ENCODE measurements at places on chromosomes 3 and 15.

GRCh38 chr3:52394751-52395502 is 50.0 kb downstream of the SEMA3G start:
- DNase-seq, result no peak

DNA sequence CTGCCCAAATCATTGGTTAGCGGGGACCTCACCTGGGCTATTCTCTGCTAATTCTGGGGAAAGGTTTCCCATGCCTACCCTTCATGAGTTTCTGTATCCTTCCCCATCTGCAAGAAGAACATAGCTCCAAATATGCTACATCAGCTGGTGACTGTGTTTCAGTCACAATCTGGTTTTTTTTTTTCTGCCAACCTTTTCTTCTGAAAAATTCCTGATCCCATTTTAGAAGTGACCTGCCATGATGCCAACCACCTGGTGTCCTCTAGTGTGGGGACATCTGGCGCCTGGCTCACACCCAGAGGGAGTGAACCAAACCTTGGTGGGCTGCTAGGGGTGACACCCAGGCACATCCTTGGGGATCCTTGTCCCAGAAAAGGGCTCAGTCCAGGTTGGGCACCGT is 76.1 kb downstream of the CHRD start:
- no peak for DNase-seq

GRCh38 chr15:88653200-88654064 is 14.6 kb downstream of the ISG20 start:
- DNase-seq, result no peak

DNA sequence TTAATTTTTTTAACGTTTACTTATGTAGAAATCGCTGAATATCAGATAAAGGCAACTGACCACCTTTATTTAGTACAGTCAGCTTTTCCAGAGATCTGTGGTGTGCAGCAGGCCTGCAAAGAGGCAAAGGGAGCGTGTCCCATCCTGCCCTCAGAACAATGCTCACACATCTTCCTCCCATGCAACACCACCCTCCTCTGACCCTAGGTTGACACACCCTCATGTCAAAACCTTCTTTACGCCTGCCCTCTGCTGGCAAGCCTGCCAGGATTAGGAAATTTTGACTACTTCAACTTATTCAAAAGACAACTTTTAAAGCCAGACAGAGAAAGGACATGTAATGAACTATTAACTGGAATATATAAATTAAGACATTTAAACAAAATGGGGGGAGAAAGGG is 513.7 kb downstream of the FOXP1 start:
- DNase-seq, result peak; percentile 90

DNA sequence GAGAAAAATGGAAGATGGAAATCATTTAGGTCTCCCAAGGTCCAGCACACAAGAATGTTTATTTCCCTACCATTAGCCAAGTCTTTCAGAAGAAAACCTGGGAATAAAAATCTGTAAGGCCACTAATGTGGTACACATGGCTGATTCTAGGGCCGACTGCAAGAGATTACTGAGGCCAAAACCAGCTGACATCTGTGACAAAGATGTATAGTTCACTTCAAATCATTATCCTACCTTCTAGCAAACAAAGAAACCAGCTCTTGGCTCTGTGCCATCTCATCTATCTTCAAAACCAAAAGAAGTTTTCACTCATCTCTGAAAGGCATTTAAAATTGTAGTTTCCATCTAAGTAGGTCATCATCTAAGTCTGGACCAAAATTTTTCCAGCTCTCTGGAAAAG is 43.9 kb downstream of the ERC2 start:
- no peak for DNase-seq

DNA sequence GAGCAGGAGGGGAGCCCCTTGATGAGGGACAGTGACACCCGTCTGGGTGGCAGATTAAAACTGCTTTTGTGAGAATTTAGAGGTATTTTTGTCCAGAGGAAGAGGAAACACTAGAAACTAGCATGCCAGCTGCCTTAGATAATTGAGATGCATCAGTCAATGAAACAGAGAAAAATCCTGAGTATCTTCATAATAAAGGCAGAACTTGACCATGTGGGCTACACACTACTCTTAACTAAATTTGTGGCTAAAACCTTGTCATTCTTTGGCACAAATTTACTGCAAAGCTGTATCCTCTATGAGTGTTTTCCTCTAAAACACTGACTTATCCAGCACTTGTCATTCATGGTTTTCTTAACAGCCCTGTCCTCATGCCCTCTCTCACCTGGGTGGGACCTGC is 259.7 kb upstream of the TPM1 start:
- DNase-seq, result no peak

- no peak for DNase-seq
Measured at GRCh38 chr3:114698146-114699105, 404.6 kb downstream of the TIGIT start.

DNA sequence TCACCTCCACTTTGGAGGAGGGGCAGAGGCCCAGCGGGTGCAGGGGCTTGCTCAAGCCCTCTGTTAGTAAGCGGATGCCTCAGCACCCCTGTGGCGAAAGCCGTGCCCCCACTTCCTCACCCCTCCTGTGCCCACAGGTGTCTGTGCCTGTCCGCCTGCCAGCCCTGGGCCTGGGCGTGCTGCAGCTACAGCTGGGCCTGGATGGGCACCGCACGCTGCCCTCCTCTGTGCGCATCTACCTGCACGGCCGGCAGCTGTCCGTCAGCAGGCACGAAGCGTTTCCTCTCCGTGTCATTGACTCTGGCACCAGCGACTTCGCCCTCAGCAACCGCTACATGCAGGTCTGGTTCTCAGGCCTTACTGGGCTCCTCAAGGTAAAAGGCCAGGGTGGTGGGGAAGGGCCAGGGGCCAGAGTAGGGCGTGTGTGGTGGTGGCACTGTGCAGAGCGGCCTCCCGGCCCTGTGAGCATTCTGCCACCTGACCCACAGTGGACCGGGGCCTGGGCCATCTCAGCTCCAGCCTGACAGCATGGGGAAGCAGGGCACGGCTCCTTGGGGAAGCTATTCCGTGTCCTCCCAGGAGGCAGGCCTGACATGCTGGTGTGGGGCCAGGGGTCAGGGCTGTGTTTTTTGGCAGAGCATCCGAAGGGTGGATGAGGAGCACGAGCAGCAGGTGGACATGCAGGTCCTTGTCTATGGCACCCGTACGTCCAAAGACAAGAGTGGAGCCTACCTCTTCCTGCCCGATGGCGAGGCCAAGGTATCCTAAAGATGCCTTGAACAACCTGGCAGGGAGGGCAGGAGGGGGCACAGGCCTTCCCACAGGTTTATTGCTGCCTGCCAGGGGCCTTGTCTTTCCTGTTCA is 9.0 kb downstream of the MAN2A2 start:
- DNase-seq, result no peak

GRCh38 chr3:63124090-63124489 is 154.0 kb upstream of the SYNPR start:
- DNase-seq, result no peak

GRCh38 chr15:100824211-100824610 is 55.4 kb upstream of the ALDH1A3 start:
- DNase-seq, result no peak

DNA sequence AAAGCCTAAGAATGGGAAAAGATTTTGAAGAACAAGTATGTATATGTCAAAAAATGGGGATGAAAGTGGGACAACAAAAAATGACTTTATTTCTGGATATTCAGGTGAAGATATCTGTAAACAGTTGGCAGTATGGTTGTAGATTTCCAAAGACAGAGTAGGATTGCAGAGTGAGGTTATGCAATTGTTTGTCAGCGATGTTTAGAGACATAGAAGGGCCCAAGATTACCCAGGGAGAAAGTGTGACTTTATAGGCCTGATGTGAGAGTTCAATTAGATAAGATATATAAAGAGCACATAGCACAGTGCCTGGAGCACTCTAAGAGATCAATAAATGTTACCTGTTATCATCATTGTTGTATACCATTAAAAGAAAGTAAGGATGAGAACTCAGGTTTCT is 319.8 kb downstream of the DOCK3 start:
- DNase-seq, result no peak

DNA sequence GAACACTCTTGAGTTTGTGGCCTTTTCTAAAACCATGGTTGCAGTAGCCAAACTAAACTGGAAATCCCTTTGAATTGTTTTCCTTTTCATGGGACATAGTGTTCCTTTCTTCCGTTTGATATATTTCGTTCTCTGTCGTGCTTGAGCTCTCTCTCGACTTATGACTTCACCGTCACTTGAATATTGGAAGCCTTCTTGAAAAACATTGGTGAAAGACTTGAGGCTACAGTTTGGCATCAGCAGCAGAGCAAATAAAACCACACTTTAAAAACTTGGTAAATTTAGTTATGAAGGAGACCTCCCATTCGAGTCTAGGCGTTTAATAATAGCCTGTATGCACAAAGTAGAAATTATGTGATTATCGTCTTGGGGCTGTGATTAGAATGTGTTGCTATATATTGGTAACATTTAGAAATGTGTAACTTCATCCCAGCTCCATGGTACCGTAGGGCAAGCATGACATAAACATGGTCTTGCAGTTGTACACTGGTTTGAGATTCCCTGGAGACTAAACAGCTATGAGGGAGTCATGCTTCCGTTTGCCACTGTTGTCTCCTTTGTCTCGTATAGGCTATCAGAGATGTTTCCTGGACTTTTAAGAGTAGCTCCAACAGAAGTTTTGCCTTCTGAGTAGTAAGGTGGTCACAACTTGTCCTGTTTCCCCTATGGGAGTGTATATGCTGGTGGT is 122.3 kb downstream of the PTPRG start:
- DNase-seq, result no peak

DNA sequence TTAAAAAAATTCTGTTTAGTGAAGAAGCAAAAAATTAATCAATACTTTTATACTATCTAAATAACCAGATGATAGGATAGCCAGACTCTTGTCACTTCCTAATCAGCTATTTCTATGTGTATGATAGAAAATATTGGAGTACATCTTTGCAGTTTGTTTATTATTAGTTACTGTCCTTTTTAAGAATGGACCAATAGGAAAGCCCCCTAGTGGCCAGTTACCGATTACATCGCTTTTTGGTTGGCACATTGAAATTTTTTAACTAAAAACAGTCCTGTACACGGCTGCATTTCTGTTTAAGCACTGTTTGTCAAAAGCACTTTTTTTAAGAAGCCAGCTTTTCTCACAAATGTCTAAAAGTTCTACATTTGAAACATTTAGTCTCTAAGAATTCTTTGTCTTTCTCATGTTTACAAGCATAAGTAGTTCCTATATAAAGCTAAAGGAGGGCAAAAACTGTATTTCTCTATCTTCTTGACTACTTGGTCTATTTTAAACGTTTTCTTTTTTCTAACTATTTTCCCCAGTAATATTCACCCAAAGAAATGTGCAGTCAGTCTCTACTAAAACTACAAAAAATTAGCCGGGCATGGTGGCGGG is 253.2 kb upstream of the LRTM1 start:
- peak; percentile 70 for DNase-seq

DNA sequence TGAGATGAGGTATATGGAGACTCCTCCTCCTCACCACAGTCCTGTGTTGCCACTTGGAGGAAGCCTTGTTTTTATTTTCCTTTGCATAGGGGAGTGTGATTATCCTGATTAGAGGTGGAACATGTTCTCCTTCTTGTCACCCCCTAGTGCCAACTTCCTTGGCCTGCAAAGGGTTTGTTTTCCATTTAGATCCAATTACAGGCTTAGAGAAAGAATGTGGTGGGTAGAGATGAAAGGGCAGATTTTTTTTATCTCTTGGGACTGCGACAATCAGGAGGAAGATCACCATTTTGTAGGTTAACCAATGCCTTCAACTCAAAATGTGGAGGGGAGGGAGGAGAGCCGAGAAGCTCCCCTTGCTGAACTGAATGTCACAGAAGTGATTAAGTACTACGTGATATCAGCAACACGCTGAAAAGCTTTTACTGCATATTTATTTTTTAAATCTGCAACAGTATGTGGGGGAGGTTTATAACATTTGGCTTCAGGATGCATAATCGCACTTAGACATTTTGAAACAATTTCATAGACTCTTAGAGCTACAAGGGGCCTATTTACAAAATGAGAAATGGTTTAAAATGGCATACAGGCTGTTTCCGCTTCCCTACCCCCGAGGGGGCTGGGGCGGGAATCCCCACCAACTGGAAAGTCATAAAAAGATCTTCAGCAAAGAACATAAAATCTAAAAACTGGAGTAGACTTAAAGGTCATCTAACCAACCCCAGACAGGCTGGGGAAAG is 2.4 kb downstream of the LMCD1 start:
- DNase-seq, result peak; percentile 1

GRCh38 chr3:191340966-191341365 is 10.6 kb upstream of the UTS2B start:
- no peak for DNase-seq

DNA sequence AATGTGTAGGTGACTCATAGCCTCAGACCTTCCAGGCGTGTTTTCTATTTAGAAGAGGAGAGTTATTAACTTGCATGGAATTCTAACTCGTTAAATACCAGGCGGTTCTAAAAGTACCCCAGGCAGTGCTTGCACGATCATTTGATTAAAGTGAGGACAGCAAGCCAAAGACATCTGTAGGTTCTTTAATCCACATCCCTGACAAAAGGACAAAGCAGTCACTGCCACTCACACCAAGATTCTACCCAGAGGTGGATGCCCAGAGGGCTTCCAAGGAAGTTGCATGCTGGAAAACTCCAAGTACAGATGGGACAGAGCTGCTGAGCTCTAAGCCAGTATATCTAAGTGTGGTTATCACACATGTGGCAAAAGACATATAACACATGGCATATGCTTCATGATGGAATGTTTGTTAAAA is 372.1 kb downstream of the ROBO2 start:
- no peak for DNase-seq

DNA sequence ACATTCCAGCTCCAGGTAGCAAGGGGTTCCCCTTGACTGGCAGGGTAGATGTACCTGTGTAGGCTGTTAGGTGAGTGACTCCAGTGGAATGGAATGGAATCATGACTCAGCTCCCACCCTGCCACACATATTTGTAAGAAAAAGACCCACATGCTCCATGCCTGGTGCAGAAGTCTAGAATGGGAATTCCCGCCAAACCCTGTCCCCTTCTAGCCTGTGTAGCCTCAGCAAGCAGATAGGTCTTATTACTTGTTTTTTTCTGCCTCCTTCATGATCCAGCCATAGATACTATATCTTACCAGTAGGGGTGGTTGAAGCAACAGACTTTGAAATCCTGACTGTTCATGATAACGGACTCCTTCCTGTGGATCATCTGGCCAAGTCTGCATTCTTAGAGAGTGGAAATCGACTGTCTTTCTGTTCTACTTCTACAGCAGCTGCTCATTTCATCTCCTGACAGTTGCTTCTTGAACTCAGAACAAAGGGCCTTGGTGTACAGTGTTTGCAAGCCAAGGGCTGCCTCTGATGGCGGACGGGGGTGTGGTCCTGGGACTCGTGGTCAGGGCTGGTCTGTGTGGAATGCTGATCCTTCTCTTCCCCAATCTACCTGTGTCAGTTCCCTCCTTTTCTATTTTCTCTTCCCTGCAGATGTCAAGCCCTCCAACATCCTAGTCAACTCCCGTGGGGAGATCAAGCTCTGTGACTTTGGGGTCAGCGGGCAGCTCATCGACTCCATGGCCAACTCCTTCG is 16.3 kb downstream of the SNAPC5 start:
- DNase-seq, result peak; percentile 73

GRCh38 chr3:15478640-15478979 is 42.9 kb downstream of the COLQ start:
- no peak for DNase-seq

- no peak for DNase-seq
Measured at GRCh38 chr15:89341316-89342005, 6.8 kb upstream of the POLG start.

- no peak for DNase-seq
Measured at GRCh38 chr15:101136381-101137268, 115.2 kb downstream of the CHSY1 start.

All from hematopoietic multipotent progenitor cell treated with erythropoietin and hydrocortisone succinate and interleukin-3 and kit ligand, for 4 days (in vitro differentiated cells).